ENCODE measurements at places on chromosomes 1 and 21.

- no peak for DNase-seq
Measured at GRCh38 chr1:163442895-163443294, 121.1 kb downstream of the NUF2 start.

GRCh38 chr21:18810136-18810535 is 406.6 kb upstream of the TMPRSS15 start:
- DNase-seq = no peak

DNA sequence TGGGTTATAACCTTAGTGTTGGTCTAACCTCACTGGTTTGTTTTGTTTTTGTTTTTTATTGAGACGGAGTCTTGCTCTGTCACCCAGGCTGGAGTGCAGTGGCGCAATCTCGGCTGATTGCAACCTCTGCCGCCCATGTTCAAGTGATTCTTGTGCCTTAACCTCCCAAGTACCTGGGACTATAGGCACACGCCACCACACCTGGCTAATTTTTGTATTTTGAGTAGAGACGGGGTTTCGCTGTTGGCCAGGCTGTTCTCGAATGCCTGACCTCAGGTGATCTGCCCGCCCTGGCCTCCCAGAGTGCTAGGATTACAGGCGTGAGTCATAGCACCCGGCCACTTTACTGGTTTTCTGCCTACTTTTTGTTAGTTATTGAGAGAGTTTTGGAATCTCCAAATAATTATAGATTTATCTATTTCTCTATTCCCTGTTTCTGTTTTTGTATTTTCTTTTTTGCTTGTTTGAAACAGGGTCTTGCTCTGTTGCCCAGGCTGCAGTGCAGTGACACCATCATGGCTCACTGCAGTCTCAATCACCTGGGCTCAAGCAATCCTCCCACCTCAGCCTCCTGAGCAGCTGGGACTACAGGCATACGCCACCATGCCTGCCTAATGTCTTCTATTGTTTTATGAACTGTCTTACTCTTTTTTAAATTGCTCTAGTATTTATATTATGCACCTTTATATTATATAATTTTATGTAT is 21.4 kb downstream of the SMG7 start:
- DNase-seq = no peak

DNA sequence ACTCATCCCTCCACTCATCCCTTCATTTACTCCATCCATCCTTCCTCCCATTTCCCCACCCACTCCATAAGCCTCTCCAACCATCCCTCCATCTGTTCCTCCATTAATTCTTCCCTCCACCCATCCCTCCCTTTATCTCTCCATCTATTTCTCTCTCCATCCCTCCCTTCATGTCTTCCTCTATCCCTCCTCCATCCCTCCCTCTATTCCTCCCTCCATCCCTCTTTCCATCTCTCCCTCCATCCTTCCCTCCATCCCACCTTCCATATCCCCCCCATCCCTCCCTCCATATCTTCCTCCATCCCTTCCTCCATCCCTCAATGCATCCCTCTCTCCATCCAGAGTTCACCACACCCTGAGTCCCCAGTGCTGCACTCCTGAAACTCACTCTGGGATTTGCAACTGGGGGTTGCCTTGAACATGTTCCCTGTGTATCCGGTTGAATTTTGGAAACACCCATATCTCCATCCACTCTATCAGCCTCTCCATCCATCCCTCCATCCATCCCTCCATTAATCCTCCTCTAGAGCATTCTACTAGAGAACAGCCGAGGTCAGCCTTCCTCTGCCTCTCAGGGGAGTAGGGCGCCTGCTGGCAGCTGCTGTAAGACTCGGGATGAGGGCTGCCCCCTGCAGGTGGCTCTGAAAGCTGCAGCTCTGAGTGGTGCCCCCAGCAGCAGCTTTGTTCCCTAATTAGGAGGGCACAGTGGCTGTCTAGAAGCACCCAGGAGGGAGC is 39.4 kb downstream of the ABCG1 start:
- DNase-seq = peak; percentile 72

GRCh38 chr1:182357913-182358312 is 33.7 kb downstream of the GLUL start:
- no peak for DNase-seq

DNA sequence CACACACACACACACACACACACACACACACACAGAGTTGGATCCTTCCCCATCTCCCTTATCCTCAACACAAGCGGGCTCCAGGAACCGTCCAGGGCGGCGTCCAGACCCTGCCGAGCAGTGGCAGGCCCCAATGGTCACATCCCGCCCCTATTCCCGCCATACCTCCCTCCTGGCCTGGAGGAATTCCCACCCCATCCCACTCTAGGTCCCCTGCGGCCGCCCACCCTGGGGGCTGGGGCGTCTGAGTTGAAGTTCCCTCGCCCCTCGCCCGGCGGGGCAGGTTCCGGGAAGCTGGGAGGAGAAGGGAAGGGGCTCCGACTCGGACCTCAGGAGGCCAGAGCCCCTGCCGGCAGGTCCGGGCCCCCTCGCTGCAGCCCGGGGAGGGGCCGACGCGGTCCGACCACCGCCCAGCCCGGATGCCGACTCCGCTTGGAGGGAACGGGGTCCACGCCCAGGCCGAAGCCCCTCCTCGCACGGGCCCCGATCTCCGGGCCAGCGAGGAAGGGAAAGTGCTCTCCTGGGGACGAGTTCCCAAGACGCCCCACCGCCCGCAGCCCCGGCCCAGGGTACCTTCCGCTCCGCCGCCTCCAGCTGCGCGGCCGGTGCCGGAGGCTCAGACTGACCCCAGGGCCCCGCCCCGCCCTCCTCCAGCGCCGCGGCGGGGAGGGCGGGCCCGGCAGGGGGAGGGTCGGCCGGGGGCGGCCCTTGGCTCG is at the start of gene RHOC:
TSS of gene RHOC (minus strand) at position 623 of the 716 bp plus-strand sequence. CDS start 3,328 bp downstream, outside the sequence.
- DNase-seq = peak; percentile 93

DNA sequence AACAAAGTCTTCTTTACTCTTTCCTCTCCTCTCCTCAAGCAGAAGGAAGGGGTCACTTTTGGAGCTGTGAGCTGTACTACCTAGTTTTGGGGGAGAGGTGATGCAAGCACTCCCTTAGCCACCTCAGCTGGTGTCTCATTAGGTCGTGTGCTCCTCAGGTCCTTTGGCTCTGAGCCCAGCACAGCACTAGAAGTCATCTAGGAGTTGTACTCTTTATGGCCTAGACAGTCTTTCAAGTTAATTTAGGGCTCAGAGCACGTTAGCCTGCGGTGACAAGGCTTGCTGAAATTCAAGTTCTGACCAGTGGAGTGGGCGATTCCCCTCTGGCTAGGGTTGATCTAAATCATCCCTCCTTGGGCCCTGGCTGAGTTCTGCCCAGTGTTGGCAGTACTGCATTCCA is 48.0 kb upstream of the WDR26 start:
- DNase-seq = no peak

- DNase-seq = no peak
Measured at GRCh38 chr1:28956038-28956464, 41.7 kb downstream of the EPB41 start.

DNA sequence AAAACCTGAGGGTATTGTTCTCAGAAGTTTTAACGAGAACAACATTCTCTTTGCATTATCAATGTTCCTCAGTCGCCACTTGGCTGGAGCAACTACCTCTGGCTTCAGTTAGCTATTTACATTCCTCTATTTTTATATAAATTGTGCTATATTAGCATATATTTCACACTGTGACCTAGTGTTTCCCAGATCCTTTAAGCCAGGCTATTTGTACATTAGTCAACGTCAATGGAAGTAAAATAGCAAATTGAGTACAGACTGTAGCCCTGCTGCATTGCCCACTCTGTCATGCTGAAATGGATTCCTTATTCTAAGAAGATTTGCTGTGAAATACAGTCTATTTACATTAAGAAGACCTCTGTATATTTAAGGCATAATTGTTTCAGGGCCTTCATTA is 213.8 kb downstream of the ROR1 start:
- DNase-seq = no peak

- peak; percentile 88 for DNase-seq
Measured at GRCh38 chr1:21927533-21928237, 9.4 kb downstream of the HSPG2 start.

DNA sequence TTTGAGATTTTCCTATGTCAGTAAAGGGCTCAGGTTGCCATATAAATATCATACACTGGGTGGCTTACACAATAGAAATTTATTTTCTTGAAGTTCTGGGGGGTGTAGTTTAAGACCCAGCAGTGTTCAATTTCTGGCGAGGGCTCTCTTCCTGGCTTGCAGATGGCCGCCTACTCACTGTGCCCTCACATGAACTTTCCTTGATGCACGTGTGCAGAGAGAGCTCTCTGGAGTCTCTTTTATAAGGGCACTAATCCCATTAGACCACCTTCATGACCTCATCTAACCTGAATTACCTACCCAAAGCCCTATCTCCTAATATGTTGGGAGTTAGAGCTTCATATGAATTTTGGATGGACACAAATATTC is 21.1 kb downstream of the TMEM51 start:
- no peak for DNase-seq

GRCh38 chr1:27992276-27992675 is 32.5 kb downstream of the XKR8 start:
- no peak for DNase-seq

DNA sequence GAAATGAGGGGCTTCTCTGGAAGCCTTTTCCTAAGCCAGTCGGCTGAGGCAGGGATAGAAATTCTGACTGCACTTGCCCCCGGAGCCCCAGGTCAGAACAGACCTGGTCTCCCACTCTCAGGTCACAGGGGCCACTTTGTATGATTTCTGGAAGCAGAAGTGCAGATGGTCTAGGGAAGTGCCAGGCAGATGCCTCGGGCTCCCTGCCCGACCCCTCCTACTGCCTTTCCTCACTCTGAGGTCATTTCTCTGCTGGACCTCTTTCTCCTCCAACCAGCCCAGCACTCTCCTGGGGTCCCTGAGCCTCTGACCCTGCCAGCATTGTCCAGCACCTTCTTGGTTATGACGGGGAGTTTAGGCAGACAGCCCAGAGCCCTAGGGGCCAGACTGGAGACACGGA is 8.7 kb downstream of the RUNX3 start:
- DNase-seq = no peak

DNA sequence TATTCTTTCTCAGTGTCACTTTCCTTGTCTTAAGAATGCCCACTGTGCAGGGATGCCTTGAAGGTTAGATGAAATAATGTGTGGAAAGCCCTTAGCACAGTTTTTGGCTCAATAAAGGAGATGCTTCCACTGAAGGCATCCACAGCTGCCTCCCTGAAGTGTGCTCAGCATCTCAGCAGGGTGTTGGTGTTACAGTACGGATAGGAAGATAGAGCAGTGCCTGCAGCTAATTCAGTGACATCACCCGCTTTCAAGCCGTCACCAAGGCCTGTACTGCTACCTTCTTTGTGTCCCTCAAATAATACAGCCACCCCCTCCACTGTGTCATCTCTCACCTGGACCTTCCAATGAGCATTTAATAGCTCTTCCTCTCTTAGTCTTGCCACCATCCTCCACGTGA is 59.0 kb downstream of the NDUFS5 start:
- DNase-seq = no peak

GRCh38 chr1:98232678-98233077 is 311.8 kb upstream of the DPYD start:
- DNase-seq = no peak

DNA sequence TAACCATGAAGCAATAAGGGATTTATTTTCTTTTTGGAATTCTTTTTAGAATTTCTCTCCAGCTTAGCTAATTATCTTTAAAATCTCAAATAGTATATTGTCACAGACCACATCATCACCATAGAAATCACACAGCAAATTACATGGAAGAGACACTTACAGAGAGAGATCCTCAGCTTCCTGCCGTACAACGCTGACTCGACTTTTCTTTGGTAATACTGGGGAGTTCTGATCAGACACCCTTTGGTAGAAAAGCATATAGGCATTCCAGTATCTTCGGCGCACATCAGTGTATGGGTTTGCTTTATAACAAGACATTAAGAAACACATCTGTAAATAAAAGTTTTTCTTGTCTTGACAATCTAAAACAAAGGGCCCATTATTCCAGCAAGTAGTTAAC is 55.7 kb downstream of the PCSK9 start:
- no peak for DNase-seq

- no peak for DNase-seq
Measured at GRCh38 chr1:165497069-165498013, 46.5 kb upstream of the LRRC52 start.

- DNase-seq = no peak
Measured at GRCh38 chr1:5974631-5975030, 17.6 kb downstream of the NPHP4 start.

DNA sequence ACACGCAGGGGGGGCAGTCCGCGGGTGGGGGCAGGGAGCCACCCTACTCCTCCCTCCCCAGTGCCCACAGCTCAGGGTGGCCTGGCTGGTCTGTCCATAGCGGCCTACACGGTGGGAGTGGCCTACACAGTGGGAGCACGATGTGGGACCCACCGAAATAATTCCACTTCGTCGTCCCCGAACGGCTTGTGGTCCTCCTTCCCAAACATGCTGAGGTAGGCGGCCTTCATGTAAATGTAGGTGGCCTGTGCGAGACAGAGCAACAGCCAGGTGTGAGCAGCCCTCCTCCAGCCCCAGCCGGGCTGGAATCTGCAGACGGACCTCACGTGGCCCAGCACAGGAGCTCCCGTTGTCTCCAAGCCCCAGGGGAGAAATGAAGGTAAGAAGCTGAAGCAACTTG is 34.4 kb downstream of the TTC39A start:
- no peak for DNase-seq

- DNase-seq = no peak
Measured at GRCh38 chr1:121408354-121408753, 223.6 kb downstream of the SRGAP2C start.

DNA sequence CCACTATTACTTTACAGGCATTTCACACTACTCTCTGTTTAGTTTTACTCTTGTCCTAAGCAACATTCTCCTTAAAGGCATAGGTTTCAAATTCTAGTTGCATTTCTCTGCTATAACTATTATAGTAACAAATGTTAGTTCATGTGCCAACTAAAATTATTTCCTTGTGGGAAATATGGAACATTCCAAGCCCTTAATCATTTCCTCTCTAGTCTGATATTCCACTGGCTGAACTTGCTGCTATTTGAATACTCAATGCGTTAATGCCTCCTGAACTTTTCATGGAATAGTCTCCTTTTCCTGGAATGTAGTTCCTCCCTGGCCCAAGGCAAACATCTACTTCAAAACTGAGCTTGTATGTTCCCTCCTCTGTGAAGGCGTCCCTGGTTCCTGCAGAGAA is 19.3 kb upstream of the TBX19 start:
- DNase-seq = no peak

- DNase-seq = no peak
Measured at GRCh38 chr1:84202126-84202525, 58.1 kb downstream of the PRKACB start.

GRCh38 chr1:13793088-13793730 is 93.2 kb downstream of the PRDM2 start:
- no peak for DNase-seq

- no peak for DNase-seq
Measured at GRCh38 chr21:42887326-42887725, 5.8 kb upstream of the NDUFV3 start.

- no peak for DNase-seq
Measured at GRCh38 chr1:240308096-240308495, 216.4 kb downstream of the FMN2 start.

DNA sequence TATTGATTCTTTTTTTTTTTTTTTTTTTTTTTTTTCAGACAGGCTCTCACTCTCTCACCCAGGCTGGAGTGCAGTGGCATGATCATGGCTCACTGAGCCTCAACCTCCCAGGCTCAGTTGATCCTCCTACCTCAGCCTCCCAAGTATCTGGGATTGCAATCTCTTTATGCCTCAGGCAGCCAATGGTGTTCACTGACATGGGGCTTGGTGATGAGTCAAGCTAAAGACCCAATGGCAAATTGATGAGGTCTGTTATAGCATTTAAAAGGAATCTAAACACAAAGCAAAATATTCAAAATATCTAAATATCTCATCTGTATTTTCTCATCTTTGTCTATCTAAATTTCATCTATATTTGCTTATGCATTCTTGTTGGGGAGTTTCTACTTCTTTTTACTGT is 30.5 kb upstream of the CAMSAP2 start:
- DNase-seq = no peak

Data from hepatocyte (in vitro differentiated cells).